ENCODE measurements at places on chromosomes 2 and 18. TPM values are rescaled to one million over a fixed set of nuclear protein-coding genes. Genes with fewer than 3 reads are reported as not detected.
A peak's percentile ranks its signal among the peaks of the same experiment; 100 is the strongest.

The RIT2 gene
- total RNA-seq, result not detected

- DNase-seq, result no peak
- H3K27me3 ChIP-seq, result no peaks in the 10 kb centered on the region
- H3K4me3 ChIP-seq, result no peak overlapping the region
- no peak overlapping the region for H3K27ac ChIP-seq
Measured at GRCh38 chr2:67881816-67882215, 181.0 kb downstream of the C1D start.

The KCNE4 gene
- 3.8 TPM for total RNA-seq

The RAB10 gene
- 86.7 TPM for total RNA-seq

The SNORC gene
- 0.63 TPM for total RNA-seq

GRCh38 chr18:69895066-69896047 lies 52.3 kb downstream of the CD226 start:
- no peak overlapping the region for H3K4me3 ChIP-seq
- no peaks in the 10 kb centered on the region for H3K4me1 ChIP-seq
- H3K27ac ChIP-seq, result no peak overlapping the region
- no peaks in the 10 kb centered on the region for H3K27me3 ChIP-seq
- 0 out of 2 replicates have a peak, but pooled peaks cover 5% of the 10 kb centered on the region for H3K36me3 ChIP-seq

The CRYGB gene
- total RNA-seq, result not detected

DNA sequence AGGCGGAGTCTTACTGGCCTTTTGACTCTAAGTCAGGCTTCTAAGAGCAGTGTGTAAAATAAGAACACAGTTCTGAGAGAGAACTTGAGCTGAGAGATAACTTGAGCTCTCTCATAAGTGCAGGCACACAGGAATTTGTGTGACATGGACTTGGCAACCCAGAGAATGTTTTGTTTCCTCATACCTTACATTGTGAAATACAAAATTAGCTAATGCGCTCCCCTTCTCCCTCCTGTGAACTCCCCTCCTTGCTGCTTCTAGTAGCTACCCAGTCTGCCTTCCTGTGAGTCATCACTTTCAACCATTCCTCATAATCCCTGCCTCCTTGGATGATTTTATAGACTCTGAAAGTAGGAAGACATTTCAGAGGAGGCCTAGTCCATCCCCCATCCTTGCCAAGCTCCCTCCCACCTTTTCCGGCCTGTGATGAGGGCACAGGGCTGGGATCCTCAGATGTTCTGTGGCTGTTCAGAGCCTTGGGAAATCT lies 22.6 kb downstream of the FER1L5 start:
- H3K36me3 ChIP-seq, result no peaks in the 10 kb centered on the region
- peaks cover 15% of the 10 kb centered on the region for H3K4me1 ChIP-seq
- H3K27me3 ChIP-seq, result no peaks in the 10 kb centered on the region
- peak overlapping the region; percentile 86 for H3K27ac ChIP-seq
- H3K4me3 ChIP-seq, result 0 out of 2 replicates have a peak overlapping the region, but pooled peaks have one; percentile 10
- DNase-seq, result peak; percentile 98

- no peak overlapping the region for H3K4me3 ChIP-seq
- H3K27ac ChIP-seq, result no peak overlapping the region
- no peaks in the 10 kb centered on the region for H3K36me3 ChIP-seq
Measured at GRCh38 chr18:78873926-78874500, 105.6 kb upstream of the SALL3 start.

DNA sequence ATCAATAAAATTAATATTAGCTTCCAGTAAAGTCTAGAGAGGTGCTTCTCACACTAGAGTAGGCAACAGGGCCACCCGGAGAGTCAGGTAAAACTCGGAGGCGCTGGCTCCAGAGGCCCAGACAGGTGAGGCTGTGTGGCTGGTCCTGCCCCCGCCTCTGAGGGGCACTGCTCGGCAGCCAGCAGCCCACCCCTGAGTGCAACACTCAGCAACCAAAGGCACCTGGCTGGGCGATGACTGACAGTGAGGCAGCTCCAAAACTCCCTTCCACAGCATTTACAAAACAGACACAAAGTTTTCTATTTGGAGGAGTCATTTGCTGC lies 138.8 kb upstream of the ID2 start:
- no peak for DNase-seq
- H3K36me3 ChIP-seq, result no peaks in the 10 kb centered on the region
- no peak overlapping the region for H3K4me3 ChIP-seq
- peak overlapping the region; percentile 60 for H3K27ac ChIP-seq
- no peaks in the 10 kb centered on the region for H3K27me3 ChIP-seq
- peaks cover 24% of the 10 kb centered on the region for H3K4me1 ChIP-seq

The TMEM163 gene
- not detected for total RNA-seq

GRCh38 chr2:238449241-238449640 lies 22.5 kb downstream of the ASB1 start:
- no peak overlapping the region for H3K4me3 ChIP-seq
- peak overlapping the region; percentile 46 for H3K27ac ChIP-seq

The TRIB2 gene
- total RNA-seq, result 46.9 TPM

DNA sequence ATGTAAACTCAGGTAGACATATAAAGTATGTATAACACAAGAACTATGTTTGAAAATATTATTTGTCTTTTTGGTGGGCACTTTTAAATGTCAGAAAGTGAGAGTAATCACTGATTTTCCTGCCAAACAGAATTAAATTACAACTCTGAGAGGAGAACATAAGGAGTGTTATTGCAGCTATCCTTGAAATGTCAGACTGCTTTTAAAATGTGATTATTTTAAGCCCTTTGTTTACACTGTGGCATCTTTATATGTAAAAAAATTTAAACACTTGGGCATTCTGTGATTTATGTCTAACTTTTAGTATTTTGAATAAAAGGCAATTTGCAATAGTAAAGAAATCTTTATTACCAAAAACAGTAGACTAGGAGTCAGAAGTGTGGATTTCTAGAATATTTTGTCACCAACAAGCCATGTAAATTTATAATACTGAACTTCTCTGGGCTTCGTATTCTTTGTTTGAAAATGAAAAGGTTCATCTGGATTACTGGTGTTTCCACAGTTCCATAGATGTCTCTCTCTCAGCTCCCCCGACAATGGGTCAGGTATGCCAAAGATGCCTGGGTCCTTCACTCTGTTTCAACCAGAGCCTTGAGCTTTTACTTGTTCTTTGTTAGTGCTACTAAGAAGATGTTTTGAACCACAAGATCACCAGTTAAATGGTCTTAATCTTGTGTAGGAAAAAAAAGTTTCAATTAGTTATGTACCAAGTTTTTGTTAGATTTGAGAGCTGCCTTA lies 38.8 kb downstream of the GULP1 start:
- H3K4me1 ChIP-seq, result no peaks in the 10 kb centered on the region
- no peak overlapping the region for H3K27ac ChIP-seq
- H3K4me3 ChIP-seq, result no peak overlapping the region
- H3K27me3 ChIP-seq, result no peaks in the 10 kb centered on the region
- DNase-seq, result no peak
- H3K36me3 ChIP-seq, result no peaks in the 10 kb centered on the region

GRCh38 chr2:151845884-151846283 lies 17.7 kb upstream of the ARL5A start:
- no peak overlapping the region for H3K27ac ChIP-seq
- no peaks in the 10 kb centered on the region for H3K36me3 ChIP-seq
- no peaks in the 10 kb centered on the region for H3K27me3 ChIP-seq
- DNase-seq, result no peak

DNA sequence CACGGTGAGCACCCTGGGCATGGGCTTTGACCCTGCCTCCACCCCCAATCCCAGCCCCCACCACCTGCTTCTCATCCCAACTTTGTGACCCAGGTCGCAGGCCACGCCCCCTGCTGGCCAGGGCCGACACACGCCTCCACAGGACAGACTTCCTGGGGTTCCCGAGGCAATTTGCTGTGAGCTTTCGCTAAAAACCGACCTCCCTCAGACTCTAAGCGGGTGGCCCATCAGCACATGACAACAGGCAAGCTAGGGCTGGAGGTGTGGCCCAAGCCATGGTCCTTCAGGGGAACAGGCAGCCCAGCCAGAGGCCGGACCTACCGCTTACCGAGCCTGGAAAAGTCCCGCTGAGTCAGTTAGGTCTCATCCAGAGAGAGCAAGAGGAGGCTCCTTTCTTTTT lies 31.9 kb downstream of the C1QL2 start:
- H3K36me3 ChIP-seq, result no peaks in the 10 kb centered on the region
- H3K4me3 ChIP-seq, result peak overlapping the region; percentile 54
- peaks cover 43% of the 10 kb centered on the region for H3K27me3 ChIP-seq
- no peak overlapping the region for H3K27ac ChIP-seq

The PRPF40A gene
- total RNA-seq, result 72.1 TPM

The LIMS4 gene
- total RNA-seq, result 1.0 TPM

GRCh38 chr2:102141970-102142828 lies at the start of gene IL1R1:
Gene IL1R1 (plus strand): TSS chr2:102142746. CDS start chr2:102157725, 14,979 bp downstream.
- peak within 1 kb of the TSS; percentile 86 for H3K4me3 ChIP-seq
- peaks cover 33% of the 10 kb centered on the region for H3K4me1 ChIP-seq
- peaks cover 23% of the 10 kb centered on the region for H3K36me3 ChIP-seq
- no peaks in the 10 kb centered on the region for H3K27me3 ChIP-seq
- H3K27ac ChIP-seq, result peak within 1 kb of the TSS; percentile 97
- peak; percentile 97 for DNase-seq

The TRABD2A gene
- 5.7 TPM for total RNA-seq

- no peaks in the 10 kb centered on the region for H3K27me3 ChIP-seq
- peak; percentile 73 for DNase-seq
- peak overlapping the region; percentile 33 for H3K27ac ChIP-seq
- peaks cover 9% of the 10 kb centered on the region for H3K4me1 ChIP-seq
Measured at GRCh38 chr18:830315-830901, 18.4 kb upstream of the YES1 start.

The DSG2 gene
- total RNA-seq, result not detected

The SLC9A4 gene
- not detected for total RNA-seq

The MARCO gene
- not detected for total RNA-seq

DNA sequence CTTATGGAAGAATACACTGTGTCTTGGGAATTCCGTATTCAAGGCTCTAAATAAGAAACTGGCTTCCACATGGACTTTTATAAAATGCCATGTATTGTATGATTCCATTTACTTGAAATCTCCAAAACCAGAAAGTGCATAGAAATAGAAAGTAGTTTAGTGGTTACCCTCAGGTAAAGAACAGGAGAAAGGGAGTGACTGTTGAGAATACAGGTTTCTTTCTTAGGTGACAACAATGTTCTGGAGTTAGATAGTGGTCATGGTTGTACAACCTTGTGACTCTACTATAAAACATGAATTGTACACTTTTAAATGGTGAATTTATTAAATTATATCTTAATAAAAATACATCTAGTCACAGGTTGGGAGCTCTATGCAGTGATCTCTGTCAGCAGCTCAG lies 481.8 kb downstream of the SPAG16 start:
- H3K27me3 ChIP-seq, result no peaks in the 10 kb centered on the region
- peaks cover 12% of the 10 kb centered on the region for H3K4me1 ChIP-seq
- DNase-seq, result no peak
- H3K27ac ChIP-seq, result peak overlapping the region; percentile 4

DNA sequence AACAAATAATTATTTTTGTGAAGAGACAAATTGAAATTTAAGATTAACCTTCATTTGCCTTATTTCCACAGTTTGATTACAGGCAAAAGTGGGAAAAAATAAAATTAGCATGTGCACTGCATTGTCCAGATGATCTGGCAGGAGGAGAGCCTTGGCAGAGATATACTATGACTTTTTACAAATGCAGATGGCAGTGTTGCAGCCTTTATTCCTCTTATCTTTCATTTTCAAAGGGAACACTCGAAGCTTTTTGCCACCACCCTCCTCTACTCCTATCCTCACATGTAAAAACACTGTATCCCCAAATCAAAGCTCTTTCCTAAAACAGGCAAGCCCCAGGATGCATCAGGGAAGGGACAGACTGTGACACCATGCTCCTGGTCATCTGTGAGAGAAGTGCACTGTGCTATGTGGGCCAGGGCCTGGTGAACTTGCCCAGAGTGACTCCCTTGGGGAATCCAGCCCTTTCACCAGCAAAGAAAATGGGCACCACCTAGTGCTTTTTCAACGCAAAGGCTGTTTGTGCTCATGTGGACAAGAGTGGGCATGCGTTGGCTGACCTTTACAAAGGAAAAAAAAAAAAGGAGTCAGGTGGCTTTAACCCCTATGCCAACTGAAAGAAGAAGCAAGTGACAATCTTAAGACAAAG lies 74.7 kb upstream of the ETAA1 start:
- H3K27ac ChIP-seq, result no peak overlapping the region
- no peaks in the 10 kb centered on the region for H3K36me3 ChIP-seq
- no peaks in the 10 kb centered on the region for H3K27me3 ChIP-seq

GRCh38 chr2:146238254-146238966 lies 1606.4 kb upstream of the ACVR2A start:
- peak overlapping the region; percentile 28 for H3K4me3 ChIP-seq
- no peaks in the 10 kb centered on the region for H3K27me3 ChIP-seq
- peak overlapping the region; percentile 83 for H3K27ac ChIP-seq
- no peaks in the 10 kb centered on the region for H3K36me3 ChIP-seq
- H3K4me1 ChIP-seq, result peaks cover 33% of the 10 kb centered on the region

GRCh38 chr2:154375579-154375931 lies 322.9 kb upstream of the KCNJ3 start:
- peak; percentile 72 for DNase-seq
- peak overlapping the region; percentile 62 for H3K4me3 ChIP-seq
- peaks cover 4% of the 10 kb centered on the region for H3K4me1 ChIP-seq
- no peaks in the 10 kb centered on the region for H3K36me3 ChIP-seq
- H3K27ac ChIP-seq, result no peak overlapping the region
- no peaks in the 10 kb centered on the region for H3K27me3 ChIP-seq

DNA sequence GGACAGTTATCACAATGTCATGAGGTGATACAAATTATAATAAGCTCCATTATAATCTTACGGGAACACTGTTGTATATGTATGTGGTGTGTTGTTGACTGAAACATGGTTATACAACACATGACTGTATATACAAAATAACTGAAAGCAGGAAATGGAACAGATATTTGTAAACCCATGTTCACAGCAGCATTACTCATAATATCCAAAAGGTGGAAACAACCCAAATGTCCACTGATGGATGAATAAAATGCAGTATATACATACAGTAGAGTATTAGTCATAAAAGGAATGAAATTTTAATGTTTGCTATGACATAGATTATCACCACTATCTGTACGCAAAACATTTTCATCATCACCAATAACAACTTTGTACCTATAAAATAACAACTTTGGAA lies 107.3 kb downstream of the USP34 start:
- H3K27ac ChIP-seq, result no peak overlapping the region
- no peak overlapping the region for H3K4me3 ChIP-seq
- no peaks in the 10 kb centered on the region for H3K4me1 ChIP-seq
- peaks cover 26% of the 10 kb centered on the region for H3K36me3 ChIP-seq
- no peak for DNase-seq
- no peaks in the 10 kb centered on the region for H3K27me3 ChIP-seq

- no peaks in the 10 kb centered on the region for H3K4me1 ChIP-seq
- no peak overlapping the region for H3K27ac ChIP-seq
- DNase-seq, result no peak
- no peaks in the 10 kb centered on the region for H3K36me3 ChIP-seq
- H3K4me3 ChIP-seq, result no peak overlapping the region
Measured at GRCh38 chr2:4931721-4932365, 760.3 kb upstream of the SOX11 start.

Measured in GM23248 (cell line).